ENCODE measurements at places on chromosomes 7 and 10. TPM values are rescaled to one million over a fixed set of nuclear protein-coding genes. Genes with fewer than 3 reads are reported as not detected.
A peak's percentile ranks its signal among the peaks of the same experiment; 100 is the strongest.

- H3K36me3 ChIP-seq, result no peaks in the 10 kb centered on the region
- no peak overlapping the region for H3K4me3 ChIP-seq
- H3K4me1 ChIP-seq, result no peaks in the 10 kb centered on the region
- H3K27ac ChIP-seq, result no peak overlapping the region
Observed at GRCh38 chr10:72121389-72121788, 33.0 kb upstream of the SPOCK2 start.

GRCh38 chr7:105648561-105649401, 67.5 kb upstream of the EFCAB10 start:
- peaks cover 30% of the 10 kb centered on the region for H3K4me1 ChIP-seq
- peak; percentile 46 for DNase-seq
- H3K36me3 ChIP-seq, result no peaks in the 10 kb centered on the region
- H3K27ac ChIP-seq, result no peak overlapping the region
- no peaks in the 10 kb centered on the region for H3K27me3 ChIP-seq

The NCF1 gene
- total RNA-seq, result 1.2 TPM

The GJC3 gene
- total RNA-seq, result 0.95 TPM

The ETV1 gene
- 13.6 TPM for total RNA-seq

The RTKN2 gene
- total RNA-seq, result not detected

The SLC18A3 gene
- not detected for total RNA-seq

DNA sequence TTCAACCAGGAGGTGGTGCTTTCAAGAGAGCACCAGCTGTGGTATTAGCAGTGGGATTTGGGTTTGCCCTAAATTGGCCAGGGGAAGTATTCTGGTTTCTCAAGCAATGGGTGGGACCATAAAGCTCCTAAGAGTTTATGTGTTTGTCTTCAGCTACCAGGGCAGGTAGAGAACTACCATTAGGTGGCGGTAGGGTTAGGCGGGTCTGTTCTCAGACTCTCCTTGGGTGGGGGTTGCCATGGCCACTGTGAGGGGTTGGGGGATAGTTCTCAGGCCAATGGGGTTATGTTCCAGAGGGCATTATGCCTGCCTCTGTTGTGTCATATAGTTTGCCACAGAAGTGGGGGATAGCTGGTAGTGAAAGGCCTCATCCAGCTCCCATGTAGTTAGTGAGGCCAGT, 47.7 kb upstream of the BICC1 start:
- DNase-seq, result no peak
- no peak overlapping the region for H3K4me3 ChIP-seq
- no peaks in the 10 kb centered on the region for H3K27me3 ChIP-seq
- H3K4me1 ChIP-seq, result no peaks in the 10 kb centered on the region
- H3K27ac ChIP-seq, result no peak overlapping the region

DNA sequence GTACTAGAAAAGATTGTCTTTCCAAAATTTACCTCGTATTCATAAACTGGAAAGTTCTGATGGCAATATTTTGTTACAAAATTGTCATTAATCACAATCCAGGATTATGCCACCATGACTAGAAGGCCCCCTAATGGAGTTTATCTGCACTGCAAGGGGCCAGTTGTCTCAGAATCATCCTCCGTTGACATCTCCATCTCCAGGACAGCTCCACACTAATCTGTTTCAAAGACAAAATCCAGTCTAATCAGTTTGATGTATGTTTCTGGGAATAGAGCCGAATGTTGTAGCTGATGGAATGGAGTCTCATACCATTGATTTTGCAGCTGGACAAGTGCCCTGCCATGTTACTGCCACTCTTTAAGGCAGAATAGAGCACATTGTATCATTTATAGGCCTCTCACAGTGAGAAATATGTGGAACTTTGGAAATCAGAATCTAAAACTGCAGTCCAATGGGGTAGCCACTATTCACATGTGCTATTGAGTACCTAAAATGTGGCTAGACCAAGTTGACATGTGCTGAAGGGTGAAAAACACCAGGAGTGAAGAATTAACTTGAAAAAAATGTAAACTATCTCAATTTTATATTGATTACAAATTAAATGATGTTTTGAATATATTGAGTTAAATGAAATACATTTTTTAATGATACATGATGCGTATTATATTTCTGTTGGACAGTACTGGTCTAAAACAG, 38.3 kb upstream of the TOMM7 start:
- peaks cover 27% of the 10 kb centered on the region for H3K4me1 ChIP-seq
- no peak for DNase-seq
- H3K27ac ChIP-seq, result peak overlapping the region; percentile 98
- H3K36me3 ChIP-seq, result no peaks in the 10 kb centered on the region

GRCh38 chr7:87058744-87059524, 520 bp downstream of the ELAPOR2 start:
- H3K27ac ChIP-seq, result peak overlapping the region; percentile 74
- H3K4me1 ChIP-seq, result peaks cover 13% of the 10 kb centered on the region
- H3K4me3 ChIP-seq, result peak overlapping the region; percentile 43
- no peaks in the 10 kb centered on the region for H3K27me3 ChIP-seq
- DNase-seq, result peak; percentile 66

GRCh38 chr10:58322072-58322834, 12.6 kb upstream of the UBE2D1 start:
- H3K4me3 ChIP-seq, result no peak overlapping the region
- H3K36me3 ChIP-seq, result no peaks in the 10 kb centered on the region
- no peak for DNase-seq
- H3K4me1 ChIP-seq, result no peaks in the 10 kb centered on the region
- no peaks in the 10 kb centered on the region for H3K27me3 ChIP-seq
- H3K27ac ChIP-seq, result no peak overlapping the region

GRCh38 chr10:70232155-70232858, 922 bp downstream of the PPA1 start:
- peak; percentile 80 for DNase-seq
- peaks cover 26% of the 10 kb centered on the region for H3K4me1 ChIP-seq
- H3K36me3 ChIP-seq, result no peaks in the 10 kb centered on the region
- peak overlapping the region; percentile 81 for H3K4me3 ChIP-seq

DNA sequence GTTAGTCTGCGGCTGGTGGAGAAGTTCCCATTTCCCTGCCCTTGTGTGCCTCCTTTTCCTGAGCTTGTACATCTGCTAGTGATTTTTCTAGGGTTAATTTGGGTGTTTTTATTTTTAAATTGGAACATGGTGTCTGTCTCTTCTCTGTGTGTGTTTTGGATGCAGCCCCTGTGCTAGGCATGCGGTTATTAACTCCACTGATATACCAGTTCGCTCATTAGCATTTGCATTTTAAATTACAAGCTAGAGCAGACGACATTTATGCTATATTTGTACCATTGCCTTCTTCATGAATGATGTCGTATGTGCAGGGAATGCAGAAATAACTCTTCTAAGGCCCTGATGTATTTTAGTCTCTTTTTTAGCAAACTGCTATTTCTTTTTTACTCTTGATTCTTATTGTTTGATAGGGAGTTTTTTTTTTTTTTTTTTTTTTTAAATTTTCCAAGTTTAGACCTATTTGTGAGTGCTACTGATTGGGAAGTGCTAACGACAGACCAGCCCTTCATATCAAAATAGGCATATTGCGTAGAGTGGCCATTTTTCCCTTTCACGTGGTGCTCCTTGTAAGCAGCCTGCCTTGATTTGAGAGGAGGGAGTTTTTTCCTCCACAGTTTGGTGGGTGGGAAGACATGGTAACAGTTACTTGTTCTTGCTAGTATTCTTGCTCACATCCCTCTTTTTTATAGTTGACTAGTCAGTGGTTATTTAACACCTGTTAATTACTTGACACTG, 89.6 kb downstream of the LRRC4 start:
- no peak overlapping the region for H3K27ac ChIP-seq
- H3K4me1 ChIP-seq, result no peaks in the 10 kb centered on the region
- no peak overlapping the region for H3K4me3 ChIP-seq
- H3K36me3 ChIP-seq, result no peaks in the 10 kb centered on the region
- DNase-seq, result no peak
- H3K27me3 ChIP-seq, result no peaks in the 10 kb centered on the region

GRCh38 chr10:3538656-3539531, 246.1 kb downstream of the KLF6 start:
- peak overlapping the region; percentile 11 for H3K4me3 ChIP-seq
- peaks cover 31% of the 10 kb centered on the region for H3K4me1 ChIP-seq
- H3K27me3 ChIP-seq, result no peaks in the 10 kb centered on the region
- H3K36me3 ChIP-seq, result no peaks in the 10 kb centered on the region
- peak; percentile 84 for DNase-seq
- peak overlapping the region; percentile 91 for H3K27ac ChIP-seq

DNA sequence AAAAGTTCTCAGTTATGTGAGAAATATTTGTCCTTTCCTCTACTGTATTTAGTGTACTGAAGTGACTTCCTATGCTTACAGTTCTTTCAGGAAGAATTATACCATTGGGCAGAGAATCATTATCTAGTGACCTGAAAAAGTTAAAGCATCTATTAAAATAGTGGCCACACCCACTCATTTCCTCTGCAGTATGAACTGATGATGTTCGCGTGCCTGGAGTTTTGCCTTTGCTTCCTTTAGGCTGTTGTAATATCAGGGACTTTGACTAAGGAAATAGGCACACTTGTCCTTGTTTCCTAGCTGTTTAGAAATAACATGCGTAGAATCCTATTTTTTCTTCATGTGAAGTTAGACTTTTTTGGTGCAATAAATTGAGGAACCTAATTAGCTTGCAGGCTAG, 100.7 kb downstream of the ZMYND11 start:
- peaks cover 11% of the 10 kb centered on the region for H3K36me3 ChIP-seq
- peaks cover 9% of the 10 kb centered on the region for H3K4me1 ChIP-seq
- DNase-seq, result no peak
- no peak overlapping the region for H3K4me3 ChIP-seq
- H3K27me3 ChIP-seq, result no peaks in the 10 kb centered on the region

The KNDC1 gene
- 0.68 TPM for total RNA-seq

The SPDYE5 gene
- not detected for total RNA-seq

DNA sequence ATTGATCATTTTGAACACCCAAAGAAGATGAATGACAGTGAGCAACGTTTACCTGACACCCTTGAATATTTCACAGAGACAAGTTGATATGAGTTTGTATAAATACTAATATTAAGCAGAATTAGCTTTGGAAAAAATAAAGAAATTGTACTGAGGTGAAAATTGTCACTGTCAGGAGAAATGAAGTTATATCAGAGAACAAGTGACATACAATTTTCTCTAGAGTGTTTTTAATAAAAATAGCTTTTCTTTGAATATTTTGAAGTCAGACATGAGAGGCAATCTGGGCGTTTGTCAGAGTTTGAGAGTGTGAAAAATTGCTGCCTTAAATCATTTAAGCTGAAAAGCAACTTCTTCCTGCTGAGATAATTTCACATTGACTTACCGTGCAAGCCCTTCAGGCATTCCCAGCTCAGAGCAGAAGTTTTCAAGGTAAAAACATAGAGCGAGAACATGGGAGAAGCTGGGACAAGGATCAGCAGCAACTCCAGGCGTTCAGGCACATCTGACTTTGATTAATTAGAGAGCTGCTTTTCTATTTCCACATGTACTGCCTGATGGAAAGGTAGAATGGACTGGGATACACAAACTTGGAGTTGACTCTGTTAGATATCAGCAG, 535.9 kb downstream of the TFEC start:
- no peak for DNase-seq
- H3K4me1 ChIP-seq, result no peaks in the 10 kb centered on the region
- no peaks in the 10 kb centered on the region for H3K27me3 ChIP-seq
- H3K27ac ChIP-seq, result no peak overlapping the region

- peak overlapping the region; percentile 85 for H3K4me3 ChIP-seq
- H3K27ac ChIP-seq, result peak overlapping the region; percentile 91
- H3K4me1 ChIP-seq, result peaks cover 78% of the 10 kb centered on the region
Observed at GRCh38 chr10:132540456-132540855, 2.9 kb downstream of the INPP5A start.

The HOXA9 gene
- 35.7 TPM for total RNA-seq

DNA sequence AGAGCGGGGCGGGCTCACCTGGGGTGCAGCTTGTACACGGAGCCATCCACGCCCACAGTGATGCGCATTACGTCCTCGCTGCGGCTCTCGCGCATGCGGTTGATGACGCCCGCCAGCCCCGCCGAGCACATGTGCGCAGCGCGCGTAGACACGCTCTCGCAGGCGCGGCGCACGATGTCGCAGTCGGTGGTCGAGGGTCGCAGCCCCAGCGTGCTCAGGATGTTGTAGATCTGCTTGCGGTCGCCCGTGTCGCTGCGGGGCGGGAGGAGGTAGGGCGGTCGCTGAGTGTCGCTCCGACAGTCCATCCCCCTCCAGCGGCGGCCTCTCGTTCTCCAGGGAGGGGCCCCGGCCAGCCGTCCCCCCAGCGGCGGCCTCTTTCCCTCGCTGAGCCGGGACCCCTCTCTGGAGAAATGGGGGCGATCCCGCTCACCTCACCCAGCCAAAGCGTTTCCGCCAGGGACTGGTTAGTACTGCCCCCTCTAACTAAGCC, 4.4 kb upstream of the MYL7 start:
- H3K4me1 ChIP-seq, result peaks cover 15% of the 10 kb centered on the region
- no peaks in the 10 kb centered on the region for H3K36me3 ChIP-seq
- H3K27ac ChIP-seq, result no peak overlapping the region

GRCh38 chr10:60367901-60368300, 21.8 kb downstream of the ANK3 start:
- H3K36me3 ChIP-seq, result no peaks in the 10 kb centered on the region
- DNase-seq, result no peak
- no peaks in the 10 kb centered on the region for H3K27me3 ChIP-seq
- no peak overlapping the region for H3K27ac ChIP-seq
- H3K4me1 ChIP-seq, result no peaks in the 10 kb centered on the region
- no peak overlapping the region for H3K4me3 ChIP-seq

The CALHM3 gene
- not detected for total RNA-seq

DNA sequence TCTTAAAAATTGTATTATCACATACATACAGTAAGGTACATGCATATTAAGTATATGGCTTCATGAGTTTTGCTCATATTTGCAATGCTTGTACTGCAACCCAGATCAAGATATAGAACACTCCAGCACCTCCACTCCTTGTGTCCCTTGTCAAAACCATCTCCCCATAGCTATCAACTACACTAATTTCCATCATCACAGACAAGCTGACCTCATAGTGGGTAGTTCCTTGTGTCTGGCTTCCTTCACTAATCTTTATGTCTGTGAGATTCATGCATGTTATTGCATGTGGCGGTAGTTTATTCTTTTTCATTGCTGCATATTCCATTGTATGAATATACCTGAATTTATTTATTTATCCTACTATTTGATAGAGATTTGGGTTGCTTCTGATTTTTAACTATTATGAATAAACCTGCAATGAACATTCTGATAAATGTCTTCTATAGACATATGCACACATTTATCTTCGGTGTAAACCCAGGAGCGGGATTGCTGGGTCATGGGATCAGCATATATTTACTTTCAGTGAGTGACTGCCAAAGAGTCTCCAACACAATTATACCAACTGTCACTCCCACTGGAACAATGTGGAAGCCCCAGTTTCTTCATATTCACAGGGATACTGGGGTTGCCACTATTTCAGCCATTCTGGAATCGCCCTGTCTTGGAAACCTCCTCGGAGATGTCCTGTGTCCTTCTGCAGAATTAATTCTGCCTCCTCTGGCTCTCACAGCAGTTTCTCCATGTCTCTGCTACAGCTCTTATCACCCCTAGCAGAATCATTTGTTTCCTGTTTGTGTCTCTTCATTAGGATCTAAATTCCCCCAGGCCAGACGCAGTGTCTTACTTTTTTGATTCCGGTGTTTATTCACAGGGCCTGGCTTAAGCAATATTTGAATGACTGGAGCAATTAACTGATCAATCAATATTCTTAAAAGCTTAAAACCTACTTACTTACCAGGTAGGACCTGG, 14.7 kb upstream of the ADAM12 start:
- no peak overlapping the region for H3K4me3 ChIP-seq
- H3K4me1 ChIP-seq, result no peaks in the 10 kb centered on the region
- H3K27me3 ChIP-seq, result no peaks in the 10 kb centered on the region

GRCh38 chr7:35691827-35692307, 3.1 kb downstream of the HERPUD2 start:
- no peak for DNase-seq
- H3K36me3 ChIP-seq, result no peaks in the 10 kb centered on the region
- H3K27me3 ChIP-seq, result no peaks in the 10 kb centered on the region
- H3K27ac ChIP-seq, result no peak overlapping the region
- peak overlapping the region; percentile 73 for H3K4me3 ChIP-seq
- H3K4me1 ChIP-seq, result peaks cover 84% of the 10 kb centered on the region

All from sigmoid colon (tissue), 7 donors.